ENCODE measurements at places on chromosomes 11 and 22.

DNA sequence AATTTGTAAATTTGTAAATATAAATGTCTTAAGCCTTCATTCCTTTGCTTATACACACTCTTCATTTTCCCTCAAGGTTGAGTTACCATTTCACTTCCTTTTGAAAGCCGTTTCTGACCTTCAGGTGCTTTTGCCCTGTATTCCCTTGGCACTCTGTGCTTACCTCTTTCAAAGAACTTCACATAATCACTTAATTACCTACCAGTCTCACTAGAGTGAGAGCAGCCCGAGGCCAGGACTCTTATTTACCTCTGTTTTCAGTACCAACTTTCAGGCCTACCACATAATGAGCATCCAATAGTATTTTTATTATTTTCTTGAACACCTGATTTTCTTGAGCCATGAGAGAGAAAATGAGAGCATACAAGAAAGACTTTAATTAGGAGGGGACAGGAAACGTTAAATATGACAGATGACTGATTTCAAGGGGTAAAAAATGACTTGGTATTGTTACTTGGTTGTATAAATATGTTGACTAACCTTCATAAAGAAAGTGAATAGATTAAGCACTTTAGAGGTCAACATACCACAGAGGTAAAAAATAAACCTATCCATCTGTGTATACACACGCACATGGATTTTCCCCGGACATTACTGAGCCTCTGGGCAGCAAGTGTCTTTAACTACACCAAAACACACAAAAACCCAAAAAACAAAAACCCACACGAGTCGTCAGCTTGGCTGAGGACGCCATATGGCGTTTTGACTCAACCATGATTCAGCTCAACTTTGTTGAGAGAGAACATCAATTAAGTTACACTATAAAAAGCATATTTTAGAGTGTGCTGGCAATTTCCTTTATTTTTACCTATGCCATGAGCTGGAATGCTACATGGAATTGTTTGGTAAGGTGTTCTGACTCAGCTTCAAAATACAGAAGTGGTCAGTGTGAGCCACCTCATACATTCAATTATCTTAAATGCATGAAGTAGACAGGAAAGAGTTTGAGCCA, 7.6 kb downstream of the ATXN10 start:
- no peak for DNase-seq

GRCh38 chr11:111591187-111591960, 10.9 kb upstream of the SIK2 start:
- DNase-seq = no peak

GRCh38 chr11:92128026-92128425, 96.6 kb upstream of the FAT3 start:
- DNase-seq = no peak

GRCh38 chr11:115996125-115996807, 492.1 kb upstream of the CADM1 start:
- DNase-seq = no peak

DNA sequence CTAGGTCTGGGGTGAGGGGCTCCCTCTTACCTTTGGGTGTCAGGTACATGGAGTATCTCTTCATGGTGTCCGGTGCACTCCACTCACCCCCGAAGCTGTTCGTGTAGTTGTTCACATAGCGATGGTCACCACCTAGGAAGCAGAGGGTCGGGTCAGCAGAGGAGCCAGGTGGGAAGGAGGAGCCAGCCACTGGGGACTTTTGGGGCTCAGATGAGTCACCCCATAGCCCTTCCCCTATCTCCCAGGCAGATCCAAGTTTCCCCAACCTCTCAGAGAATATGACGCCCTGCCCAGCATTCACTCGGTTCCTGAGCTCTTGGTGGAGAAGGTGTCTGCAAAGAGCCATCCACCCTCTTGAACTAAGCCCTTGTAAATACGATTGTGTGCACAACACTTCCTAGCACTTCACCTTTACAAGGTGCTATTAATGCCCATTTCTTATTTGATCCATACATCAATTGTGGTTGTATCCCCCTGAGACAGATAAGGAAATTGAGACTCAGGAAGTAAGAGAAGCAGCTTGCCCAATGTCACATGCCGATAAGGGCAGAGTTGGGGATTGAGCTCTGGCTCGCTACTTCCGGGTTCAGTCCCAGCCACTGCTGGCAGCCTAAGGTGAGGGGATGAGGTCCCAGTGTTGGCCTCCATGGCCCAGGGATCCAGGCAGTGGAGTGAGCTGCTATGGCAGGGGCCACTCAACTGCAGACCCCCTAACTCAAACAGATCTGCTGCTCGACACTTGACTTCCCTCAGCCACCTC, 14.8 kb downstream of the TRIM29 start:
- DNase-seq = no peak

DNA sequence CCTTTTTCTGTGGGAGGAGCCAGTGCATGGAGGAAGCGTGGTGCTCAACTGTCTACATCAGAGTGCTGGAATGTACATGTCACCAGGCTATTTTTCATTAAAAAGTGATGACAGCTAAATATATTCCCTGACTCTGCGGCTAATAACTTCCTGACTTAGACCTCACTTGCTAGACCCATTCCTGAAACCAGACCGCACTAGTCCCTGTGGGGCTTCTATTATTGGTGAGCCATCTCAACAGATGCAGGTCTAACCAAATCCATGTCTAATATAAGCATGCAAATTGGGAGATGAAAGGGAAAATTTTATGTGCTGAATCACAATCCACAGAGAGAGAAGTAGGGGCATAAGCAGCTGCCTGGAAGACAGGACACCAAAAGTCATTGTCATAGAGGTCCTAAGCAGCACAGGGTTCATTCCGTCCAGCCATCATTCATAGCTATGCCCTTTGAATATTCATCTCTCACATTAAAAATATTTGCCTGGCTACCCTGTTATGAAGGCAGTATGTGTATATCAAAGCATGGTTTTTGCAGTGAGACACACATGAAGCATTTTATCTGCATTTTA, 110.9 kb upstream of the BLID start:
- no peak for DNase-seq

- no peak for DNase-seq
Measured at GRCh38 chr11:104105155-104105554, 58.8 kb downstream of the PDGFD start.

GRCh38 chr11:9274499-9275258, 9.5 kb upstream of the DENND5A start:
- no peak for DNase-seq

- DNase-seq = no peak
Measured at GRCh38 chr11:46475051-46475925, 83.7 kb upstream of the CHRM4 start.

GRCh38 chr11:129705933-129706332, 109.7 kb upstream of the TMEM45B start:
- no peak for DNase-seq

GRCh38 chr11:45414088-45414487, 127.9 kb upstream of the SYT13 start:
- no peak for DNase-seq

DNA sequence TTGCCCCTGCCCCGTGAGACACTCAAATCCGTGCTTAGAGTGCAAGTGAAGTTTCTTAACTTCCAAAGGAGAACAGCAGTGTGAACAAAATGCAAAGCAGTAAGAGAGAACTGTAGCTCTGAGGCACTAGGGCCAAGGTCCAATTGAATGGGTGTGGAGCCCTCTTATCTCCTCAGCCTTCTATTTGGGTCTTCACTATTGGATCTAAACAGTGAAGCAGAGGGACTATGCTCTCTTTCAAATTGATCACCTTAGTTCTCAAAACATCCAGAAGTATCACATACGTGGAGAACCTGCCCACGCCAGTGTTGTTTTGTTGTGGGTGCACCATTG, 49.6 kb downstream of the C22orf31 start:
- DNase-seq = no peak

DNA sequence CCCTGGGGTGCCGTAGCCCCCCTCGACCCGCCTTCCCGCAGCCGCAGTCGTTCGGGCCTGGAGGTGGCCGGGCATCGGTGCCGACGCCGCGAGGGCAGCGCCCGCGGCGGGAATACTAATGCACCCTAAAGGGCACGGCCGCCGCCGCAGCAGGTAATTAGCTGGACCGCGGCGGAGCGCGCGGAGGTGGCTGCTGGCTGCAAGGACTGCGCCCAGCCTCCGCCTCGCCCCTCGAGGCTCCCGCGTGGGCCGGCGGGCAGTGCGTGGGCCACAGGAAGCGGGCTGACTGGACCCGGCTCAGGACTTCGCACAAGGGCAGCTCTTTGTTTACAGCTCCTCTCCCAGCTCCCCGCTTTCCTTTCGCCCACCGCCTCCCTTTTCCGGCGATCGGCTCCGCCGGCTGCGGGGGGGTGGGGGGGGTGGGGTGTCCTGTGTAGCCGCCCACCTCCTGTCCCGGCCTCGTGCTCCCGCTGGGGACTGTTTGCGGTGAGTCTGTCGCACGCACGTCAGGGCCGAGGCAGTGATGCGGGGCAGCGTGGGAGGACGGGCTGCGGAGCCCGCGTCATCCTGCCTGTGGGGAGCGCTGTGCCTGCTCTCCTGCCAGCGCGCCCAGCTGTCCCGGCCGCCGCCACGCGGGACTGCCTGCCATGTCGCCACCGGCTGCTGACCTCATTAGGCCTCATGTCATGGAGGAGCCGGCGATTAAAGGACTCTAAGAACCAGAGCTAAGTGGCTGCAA, 53.2 kb downstream of the GRIK4 start:
- peak; percentile 84 for DNase-seq

DNA sequence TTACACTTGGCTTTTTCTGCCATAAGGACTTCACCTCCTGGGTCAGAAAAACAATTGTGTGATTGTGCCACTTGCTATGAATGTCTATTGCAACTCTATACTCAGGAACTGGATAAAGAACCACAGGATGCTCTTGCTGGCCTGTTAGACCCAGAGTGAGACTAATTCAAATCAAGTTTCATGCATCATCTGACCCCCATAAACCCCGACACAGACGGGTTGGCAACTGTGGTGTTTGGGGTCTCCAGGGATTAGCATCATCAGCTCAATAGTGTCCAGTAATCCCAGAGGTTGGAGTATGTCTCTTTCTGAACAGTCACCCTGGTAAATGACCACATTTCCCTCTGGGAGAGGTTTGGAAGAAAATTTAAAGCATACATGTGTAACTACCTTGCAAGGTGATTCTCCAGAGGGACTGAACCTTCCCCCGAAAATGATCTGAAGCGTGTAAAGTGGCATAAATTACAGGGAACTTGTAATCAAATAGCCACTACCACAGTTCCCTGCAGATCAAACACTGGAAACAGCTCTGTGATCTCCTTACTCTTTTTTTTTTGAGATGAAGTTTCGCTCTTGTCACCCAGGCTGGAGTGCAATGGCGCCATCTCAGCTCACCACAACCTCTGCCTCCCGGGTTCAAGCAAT, 1097.6 kb downstream of the TBC1D22A start:
- no peak for DNase-seq

DNA sequence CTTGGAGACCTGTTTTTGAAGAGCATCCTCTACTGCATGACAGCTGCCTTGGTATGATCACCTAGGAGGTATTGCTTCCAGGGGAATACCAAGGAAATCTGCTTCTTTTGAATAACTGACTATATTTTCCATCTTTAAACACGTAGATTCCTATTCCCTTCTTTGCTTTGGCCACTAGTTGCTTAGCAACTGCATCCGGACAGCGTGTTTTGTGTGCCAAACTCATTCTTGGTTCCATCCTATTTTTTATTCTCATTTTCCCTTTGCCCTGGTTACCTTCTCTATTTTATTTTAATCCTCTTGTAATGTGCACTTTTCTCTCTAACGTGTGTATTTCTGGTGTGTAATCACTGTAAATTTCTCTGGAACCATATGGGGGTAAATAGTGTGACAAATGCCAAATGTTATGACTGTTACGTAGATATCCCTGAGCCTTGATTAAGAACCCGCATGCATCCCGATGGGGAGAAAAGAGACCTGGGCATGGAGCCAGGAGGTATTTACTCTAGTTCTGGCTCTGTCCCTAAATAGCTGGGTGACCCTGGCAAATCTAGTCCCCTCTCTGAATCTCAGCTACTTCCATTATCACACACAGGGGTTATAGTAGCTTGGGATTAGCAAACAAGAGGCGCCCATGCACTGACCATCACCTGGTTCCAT, 241.7 kb downstream of the MIAT start:
- DNase-seq = no peak

DNA sequence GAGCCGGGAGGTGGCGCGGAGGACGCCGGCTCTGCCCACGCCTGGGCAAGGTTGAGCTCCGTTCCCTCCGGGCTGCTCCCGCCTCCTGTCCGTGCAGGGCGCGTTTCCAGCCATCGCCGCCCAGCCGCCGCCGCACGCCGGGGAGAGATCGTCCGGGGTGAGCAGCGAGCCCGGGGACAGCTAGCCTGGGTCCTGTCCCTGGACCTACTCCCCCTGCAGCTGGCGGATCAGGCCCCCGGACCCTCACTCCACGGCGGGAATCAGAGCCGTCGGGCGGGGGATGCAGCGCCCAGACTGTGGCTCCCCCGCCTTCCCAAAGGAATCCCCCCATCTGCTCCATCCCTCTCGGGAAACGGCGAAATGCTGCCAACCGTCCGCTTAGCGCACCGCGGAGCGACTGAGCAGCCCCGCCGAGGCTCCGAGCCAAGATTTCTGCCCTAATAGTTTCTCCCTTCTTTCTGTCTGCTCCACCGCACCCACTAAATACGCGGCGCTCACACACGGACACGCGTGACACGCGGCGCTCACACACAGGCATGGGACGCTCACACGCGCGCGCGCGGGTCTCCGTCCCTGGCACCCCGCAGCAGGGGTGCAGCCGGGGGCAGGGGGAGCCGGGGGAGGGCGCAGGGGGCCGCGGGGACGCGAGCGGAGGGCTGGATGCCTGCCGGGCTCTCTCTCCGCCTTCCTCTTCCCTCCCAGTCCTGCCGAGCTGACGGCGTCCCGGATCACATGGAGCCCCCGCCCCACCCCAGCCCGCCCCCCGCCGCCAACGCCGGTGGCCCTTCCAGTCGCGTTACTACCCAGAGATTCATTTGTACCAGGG, at the start of gene KCNJ5:
Gene KCNJ5 (plus strand): TSS at position 814 of the 826 bp plus-strand sequence. CDS start 19,918 bp downstream, outside the sequence.
- peak; percentile 58 for DNase-seq

GRCh38 chr11:83979593-83979992, 693.4 kb upstream of the CCDC90B start:
- DNase-seq = no peak

DNA sequence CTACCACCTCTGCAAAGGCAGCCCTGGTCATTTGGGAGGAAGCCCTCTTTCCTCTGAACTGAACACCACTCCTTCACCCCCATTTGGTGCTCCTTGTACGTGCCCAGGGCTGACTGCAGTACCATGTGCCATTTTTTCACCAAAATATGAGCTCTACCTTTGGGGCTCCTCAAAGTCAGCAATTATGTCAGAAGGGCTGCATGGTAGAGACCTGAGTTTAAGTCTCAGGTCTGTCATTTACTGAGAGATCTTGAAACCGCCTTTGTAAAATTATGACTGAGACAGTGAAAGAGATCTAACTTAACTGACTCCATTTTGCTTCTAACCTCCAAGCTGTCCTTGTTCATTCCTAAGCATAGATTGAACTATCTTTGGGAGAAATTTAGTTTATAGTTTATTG, 58.0 kb downstream of the THAP12 start:
- no peak for DNase-seq

- DNase-seq = no peak
Measured at GRCh38 chr22:43298062-43298801, 44.9 kb downstream of the SCUBE1 start.

DNA sequence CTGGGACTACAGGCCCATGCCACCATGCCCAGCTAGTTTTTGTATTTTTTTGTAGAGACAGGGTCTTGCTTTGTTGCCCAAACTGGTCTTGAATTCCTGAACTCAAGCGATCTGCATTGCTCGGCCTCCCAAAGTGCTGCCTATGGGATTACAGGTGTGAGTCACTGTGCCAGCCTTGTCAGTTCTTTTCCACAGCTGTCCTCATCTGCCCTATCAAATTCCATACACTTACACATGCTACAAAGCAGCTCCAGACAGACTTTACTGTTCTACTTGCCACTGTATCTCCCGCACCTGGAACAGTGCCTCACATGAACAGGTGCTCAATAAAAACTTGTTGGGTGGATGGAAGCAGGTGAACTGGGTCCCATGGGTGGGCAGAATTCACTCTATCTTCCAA, 8.2 kb downstream of the STX5 start:
- no peak for DNase-seq

All from suppressor macrophage (primary cell).